ENCODE measurements at places on chromosomes 11 and 22.

- DNase-seq, result no peak
Measured at GRCh38 chr11:103904324-103904667, 132.1 kb upstream of the DDI1 start.

DNA sequence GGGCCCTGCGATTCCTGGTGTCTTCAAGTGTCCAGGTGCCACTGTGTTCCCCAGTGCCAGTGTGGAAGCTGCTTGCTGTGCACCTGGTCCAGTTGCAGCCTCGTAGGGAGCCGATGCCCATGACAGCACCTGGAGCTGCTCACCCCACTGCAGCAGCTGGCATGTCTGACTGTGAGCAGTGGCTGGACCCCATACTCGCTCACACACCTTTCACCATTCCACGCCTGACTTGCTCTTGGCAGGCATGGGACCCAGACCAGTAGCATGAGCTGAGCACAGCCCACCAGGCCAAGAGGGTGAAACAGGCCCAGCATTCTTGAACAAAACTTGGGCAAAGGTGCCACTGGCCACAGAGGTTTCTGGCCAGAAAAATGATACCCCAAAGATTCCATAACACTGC is 124.5 kb upstream of the THY1 start:
- DNase-seq, result no peak

- no peak for DNase-seq
Measured at GRCh38 chr22:35883031-35883620, 145.5 kb downstream of the RBFOX2 start.

- no peak for DNase-seq
Measured at GRCh38 chr11:61163714-61164605, 2.7 kb upstream of the VPS37C start.

DNA sequence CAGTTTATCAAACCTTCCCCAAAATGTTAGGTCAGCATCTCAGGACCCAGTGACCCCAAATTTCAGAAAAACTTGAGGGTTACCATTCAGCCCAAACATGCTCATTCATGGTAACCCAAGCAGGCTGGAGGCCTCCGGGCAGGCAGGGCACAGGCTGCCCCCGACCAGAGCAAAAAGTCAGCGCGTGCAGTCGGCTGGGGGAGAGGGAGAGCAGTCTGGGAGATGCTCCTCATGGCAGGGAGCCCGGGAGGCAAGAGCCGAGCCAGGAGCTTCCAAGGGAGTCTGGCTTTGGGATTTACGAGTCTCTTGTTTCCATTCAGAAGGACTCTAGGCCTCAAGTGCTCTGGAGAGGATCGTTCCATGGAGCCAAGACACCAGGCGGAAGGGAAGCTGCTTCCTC is 45.7 kb downstream of the RPUSD4 start:
- no peak for DNase-seq

DNA sequence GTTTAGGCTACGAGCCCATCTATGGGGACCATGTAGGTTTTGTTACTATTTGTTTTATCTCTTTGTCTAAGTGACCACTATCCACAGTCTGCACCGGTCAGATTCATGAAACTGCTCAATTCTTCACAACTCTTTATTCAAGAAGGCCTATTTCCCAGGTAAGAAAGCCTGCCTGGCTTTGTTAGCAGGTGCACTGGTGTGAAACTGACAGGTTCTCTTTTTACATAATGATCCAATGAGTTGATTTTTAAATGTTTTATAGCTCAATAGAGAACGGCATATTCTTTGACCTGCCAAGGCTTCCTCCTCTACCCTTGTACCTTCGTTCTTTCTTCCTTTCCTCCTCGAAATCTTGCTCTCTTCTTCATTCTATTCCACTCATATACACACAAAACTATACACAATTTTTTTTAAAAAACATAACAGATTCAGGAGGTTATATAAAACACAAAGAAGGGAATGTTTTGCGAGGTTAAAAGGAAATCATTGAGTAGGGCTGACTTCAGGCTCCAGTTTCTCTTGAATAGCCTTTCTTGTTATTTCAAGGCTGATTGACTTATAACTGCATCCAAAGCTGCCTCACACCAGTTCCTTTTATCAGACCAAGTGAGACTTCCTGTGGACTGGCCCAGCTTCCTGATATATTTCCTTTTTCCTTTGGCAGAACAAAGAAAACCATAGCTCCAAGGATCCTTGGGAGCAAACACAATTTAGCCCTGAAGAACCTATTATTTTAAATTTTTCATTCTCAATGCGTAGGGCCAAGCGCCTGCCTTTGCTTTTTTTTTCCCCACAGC is 11.4 kb downstream of the FLI1 start:
- DNase-seq, result no peak

DNA sequence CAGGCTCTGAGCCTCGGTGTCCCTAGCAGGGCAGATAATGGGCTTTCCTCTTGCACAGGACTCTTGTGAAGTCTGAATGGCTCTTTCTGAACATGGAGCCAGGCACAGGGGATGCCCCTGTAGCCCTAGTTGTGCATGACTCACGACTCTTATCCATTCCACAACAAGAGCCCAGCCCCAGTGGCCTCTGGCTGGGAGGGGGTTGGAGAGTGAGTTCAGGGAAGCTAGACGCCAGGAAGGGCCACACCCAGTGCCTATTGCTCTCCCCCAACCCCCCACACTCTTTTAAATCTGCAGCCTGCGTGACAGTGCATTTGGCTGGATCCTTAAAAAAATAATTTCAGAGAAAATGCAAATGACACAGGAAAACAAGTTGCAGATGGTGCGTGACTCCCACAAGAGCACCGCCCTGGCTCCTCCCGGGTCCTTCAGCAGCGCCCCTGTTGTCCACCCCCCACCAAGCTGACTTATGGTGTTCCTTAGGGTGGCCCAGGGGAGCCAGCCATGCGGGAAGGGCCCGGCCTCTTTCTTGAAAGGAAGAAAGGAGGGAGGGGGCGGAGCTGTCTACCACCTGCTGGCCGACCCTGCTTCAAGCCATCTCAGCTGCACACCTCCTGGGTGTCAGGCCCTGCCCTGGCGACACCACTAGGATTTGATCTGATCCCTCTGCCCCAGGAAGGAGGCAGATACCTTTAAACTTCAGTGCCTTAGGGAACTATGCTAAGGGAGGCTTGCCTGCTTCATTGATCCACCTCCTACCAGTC is 74.7 kb downstream of the MN1 start:
- DNase-seq, result peak; percentile 64

GRCh38 chr11:71326328-71326940 is 74.1 kb upstream of the SHANK2 start:
- DNase-seq, result no peak

GRCh38 chr11:35274909-35275785 is 136.2 kb downstream of the CD44 start:
- DNase-seq, result no peak

- no peak for DNase-seq
Measured at GRCh38 chr11:35629914-35630313, 11.7 kb downstream of the FJX1 start.

DNA sequence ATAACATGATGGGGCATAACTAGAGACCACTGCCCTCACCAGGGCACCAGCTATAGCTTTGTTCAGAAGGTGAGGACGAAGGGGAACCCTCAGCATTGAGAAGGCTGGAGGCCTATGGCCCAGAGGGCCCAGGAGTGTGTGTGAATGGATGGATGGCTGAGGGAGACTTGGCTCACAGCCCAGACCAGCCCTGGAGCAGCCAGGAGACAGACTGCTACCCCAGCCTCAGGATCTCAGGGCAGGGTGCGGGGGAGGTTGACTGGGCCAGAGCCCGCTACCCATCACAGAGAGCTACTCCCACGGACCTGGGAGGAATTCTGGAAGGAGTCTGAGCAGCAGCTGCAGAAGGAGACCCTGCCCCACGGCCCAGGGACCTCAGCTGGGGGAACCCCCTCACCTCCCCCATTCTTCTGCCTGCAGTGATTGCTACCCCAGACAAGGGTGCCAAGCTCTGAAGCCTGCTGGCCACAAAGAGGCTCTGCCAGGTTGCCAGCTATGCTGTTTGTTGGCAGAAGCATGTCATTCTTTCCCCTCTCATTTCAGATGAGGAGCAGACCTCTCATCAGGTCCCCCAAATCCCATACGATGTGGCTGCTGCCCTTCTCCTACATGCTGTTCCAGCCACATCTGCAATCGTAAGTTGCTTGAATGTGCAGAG is 5.4 kb upstream of the CSDC2 start:
- DNase-seq, result peak; percentile 59

DNA sequence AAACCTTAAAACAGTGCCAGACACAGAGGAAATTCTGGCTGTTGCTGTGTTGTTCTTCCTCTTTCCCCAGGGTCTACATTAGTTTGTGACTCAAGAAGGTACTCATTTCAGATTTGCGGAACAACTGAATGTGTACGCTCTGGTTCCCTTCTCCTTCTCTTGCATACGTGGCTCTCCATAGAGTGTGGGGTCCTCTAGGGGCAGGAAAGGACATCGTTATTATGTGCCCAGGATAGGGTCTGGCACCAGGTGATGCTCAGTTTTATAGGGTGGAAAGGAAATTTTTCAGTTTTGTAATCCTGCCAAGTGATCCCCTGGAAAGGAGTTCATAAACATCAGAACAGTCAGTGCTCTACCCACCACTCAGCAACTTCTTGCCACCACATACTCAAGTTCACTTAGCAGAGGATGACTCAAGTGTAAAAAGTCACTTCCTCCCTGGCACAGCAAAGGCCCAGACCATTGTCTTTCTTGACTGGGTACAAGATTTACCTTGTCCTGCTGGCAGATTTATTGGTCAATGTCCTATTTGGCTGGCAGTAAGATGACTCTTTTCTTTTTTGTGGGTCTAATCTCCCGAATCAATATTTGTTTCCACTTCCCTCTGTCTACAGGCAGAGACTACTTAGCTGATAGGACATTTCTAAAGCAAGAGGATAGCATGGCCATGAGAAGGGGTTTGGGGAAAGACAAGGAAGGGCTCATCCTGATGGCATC is 246.0 kb upstream of the TENM4 start:
- no peak for DNase-seq

- no peak for DNase-seq
Measured at GRCh38 chr11:12263141-12263693, 114.2 kb upstream of the PARVA start.

- DNase-seq, result no peak
Measured at GRCh38 chr22:38087855-38088254, 3.9 kb upstream of the SLC16A8 start.

GRCh38 chr11:79018371-79018849 is 422.4 kb downstream of the TENM4 start:
- no peak for DNase-seq

- no peak for DNase-seq
Measured at GRCh38 chr11:68373189-68373814, 60.9 kb downstream of the LRP5 start.

GRCh38 chr11:120978701-120979100 is 45.2 kb upstream of the TBCEL start:
- no peak for DNase-seq
